ENCODE measurements at places on chromosomes 16 and 17.

- DNase-seq, result no peak
Measured at GRCh38 chr16:85065099-85065498, 37.5 kb downstream of the KIAA0513 start.

DNA sequence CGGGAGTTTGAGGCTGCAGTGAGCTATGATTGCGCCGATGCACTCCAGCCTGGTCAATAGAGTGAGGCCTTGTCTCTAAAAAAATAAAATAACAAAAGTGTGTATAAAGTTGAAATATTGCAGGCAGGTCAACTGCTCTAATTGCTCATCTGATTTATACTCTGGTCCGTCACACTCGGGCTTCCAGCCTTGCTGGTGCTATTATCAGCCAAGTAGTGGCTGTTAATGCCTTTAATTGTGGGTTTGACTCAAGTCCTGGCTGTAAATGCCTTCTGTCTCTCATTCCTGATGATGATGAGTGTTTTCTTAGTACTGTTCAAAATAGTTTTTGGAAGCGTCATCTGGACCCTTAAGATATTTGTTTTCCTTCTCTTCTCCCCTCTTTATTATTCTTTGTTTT lies 18.4 kb downstream of the SYT17 start:
- DNase-seq, result no peak

DNA sequence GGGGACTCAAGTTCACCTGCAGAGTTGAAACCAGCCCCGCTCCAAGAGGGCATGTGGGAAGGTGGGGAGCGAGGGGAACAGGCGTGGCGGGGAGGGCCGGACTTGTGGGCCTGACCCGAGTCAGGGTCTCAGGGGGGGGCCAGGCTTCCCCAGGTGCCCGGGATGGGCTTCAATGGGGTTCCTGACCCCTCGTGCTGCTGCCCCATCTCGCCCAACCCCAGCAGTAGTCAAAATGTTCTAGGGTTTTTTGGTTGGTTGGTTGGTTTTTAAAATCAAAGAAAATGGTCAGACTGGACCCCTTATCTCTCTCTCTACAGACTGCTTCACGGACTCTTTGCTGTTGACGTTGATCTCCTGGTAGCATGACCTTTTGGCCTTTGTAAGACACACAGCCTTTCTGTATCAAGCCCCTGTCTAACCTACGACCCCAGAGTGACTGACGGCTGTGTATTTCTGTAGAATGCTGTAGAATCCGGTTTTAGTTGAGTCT lies 69.5 kb downstream of the AMFR start:
- no peak for DNase-seq

DNA sequence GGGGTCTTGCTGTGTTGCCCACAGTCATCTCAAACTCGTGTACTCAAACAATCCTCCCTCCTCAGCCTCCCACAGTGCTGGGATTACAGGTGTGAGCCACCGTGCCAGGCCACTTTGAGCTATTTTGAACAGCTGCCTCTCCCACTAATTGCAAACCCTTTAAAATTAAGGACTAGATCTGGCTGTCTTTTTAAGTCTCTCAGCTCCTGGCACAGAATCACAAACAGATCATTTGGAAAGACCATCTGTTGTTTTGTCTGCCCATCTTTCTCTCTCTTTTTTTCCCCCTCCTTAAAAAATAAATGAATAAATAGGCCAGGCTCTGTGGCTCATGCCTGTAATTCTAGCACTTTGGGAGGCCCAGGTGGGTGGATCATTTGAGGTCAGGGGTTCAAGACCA lies 10.9 kb upstream of the STAT3 start:
- no peak for DNase-seq

DNA sequence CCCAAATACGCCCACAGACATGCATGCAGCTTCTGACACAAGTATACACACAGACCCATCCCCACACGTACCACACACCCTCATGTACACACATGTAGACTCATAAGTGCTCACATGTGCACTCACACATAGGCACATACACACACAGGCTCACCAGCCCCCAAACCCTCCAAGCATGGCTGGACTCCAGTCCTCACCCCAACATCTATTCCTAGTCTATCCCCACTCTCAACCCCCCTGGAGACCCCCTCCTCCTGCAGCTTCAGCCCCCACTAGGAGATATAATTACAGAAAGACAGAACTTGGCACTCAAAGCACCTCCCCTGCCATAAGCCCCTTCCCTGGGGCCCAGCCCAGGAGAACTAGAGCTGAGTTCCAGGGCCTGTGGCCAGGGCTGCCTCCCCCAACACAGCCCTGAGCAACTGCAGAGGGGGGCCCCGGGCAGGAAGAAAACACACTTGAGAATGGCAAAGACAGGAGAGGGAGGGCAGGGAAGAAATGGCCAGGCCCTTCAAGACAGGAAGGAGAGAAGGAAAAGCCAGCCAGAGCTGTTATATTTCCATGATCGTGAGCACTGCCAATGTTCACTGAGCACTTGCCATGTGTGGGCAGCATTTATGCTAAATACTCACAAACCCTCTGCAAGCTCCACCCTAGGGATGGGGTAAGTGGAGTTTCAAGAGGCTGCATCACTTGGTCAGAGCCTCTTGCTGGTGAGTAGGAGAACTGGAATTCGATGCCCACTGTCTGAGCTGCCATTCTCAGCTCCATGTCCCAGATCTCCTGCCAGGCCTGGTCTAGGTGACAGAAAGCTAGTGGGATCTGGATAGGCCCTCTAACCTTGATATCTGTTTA lies 224.5 kb downstream of the ZNF423 start:
- DNase-seq, result no peak

DNA sequence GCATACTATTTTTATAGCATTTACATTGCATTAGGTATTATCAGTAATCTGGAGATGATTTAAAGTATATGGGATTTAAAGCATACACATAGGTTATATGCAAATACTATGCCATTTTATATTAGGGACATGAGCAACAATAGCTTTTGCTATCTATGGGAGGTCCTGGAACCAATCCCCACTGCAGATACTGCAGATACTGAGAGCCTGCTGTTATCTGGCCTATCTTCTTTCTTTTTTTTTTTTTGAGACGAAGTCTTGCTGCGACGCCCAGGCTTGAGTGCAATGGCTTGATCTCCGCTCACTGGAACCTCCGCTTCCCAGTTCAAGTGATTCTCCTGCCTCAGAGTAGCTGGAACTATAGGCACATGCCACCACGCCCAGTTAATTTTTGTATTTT lies 37.4 kb downstream of the STH start:
- DNase-seq, result no peak

DNA sequence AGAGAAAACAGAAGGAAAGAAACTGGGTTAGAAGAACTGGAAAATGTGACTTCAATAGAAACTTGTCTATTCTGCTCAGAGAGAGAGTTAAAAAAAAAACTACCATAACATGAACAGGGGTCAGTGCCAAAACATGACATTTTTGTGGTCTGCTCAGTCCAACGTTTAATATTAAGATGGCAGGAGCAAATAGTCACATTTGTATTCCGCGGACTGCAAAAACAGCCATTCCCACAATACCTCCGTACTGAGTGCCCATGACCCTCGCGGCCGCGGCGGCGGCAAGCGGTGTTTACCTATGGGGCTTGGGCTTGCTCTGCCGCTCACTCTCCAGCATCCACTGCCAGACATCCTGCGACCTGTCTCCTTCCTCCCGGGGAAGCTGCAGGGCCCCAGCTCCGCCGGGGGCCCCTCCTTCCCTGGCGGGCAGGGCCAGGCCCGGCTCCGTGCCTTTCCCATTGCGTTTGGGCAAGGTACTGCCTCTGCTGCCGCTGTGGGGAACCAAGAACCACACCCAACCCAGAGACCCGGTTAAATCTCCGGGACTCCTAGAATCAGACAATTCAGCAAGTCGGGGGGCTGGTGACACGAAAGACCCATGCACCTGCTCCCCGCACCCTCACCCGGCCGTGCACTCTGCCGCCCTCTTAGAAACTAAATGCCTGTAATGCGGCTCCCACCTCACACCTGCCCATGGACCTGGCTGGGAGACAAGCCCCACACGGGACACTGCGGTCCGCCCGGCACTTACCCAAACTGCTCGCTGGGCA lies 24.7 kb downstream of the AXIN2 start:
- no peak for DNase-seq

GRCh38 chr16:70659546-70659945 lies 13.2 kb downstream of the IL34 start:
- DNase-seq, result no peak

- DNase-seq, result no peak
Measured at GRCh38 chr16:1573301-1573700, 38.6 kb downstream of the IFT140 start.

DNA sequence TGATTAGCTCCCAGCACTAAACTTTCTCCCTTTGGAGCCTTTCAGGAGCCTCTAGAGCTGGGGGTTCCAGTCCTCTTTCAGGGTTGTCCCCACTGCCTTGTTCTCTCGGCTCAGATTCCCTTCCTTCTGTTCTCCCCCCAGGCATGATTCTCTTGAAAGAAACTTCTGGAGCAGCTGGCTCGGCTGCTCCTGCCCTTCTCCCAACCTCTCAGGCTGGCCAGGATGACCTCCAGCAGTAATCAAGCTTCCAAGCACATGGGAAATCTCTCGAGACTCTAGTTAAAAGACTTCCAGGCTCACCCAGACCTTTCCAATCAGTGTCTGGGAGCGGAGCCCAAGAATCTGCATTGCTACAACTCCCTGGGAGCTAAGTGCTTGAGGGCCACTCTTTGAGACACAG lies 3.6 kb downstream of the SDK2 start:
- no peak for DNase-seq

- peak; percentile 83 for DNase-seq
Measured at GRCh38 chr17:66301864-66302741, at the start of gene PRKCA. Gene PRKCA (plus strand): TSS chr17:66302613.

GRCh38 chr16:9658164-9658563 lies 524.1 kb downstream of the GRIN2A start:
- no peak for DNase-seq

GRCh38 chr16:77869997-77870813 lies 81.8 kb downstream of the VAT1L start:
- no peak for DNase-seq

GRCh38 chr17:71726341-71726740 lies 394.5 kb upstream of the SOX9 start:
- no peak for DNase-seq

GRCh38 chr16:1651974-1652312 lies 26.1 kb upstream of the JPT2 start:
- no peak for DNase-seq

DNA sequence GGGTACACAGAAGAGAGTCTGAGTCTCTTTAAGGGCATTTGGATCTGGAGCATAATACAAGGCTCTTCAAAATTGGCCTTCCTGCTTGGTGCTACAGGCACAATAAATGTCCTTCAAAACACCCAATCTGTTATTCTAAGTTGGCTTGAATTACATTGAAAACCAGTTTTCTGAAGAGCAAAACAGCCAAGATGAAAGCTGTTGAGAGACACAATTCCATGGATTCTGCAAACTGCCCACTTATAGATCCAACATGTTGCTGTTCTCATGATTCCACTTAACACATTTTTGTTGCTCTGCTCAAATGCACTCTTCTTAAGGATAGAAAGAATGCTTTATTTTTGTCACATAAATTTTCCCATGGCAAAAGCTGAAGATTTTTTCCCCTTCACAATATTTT lies 525.9 kb upstream of the CDH8 start:
- DNase-seq, result no peak

DNA sequence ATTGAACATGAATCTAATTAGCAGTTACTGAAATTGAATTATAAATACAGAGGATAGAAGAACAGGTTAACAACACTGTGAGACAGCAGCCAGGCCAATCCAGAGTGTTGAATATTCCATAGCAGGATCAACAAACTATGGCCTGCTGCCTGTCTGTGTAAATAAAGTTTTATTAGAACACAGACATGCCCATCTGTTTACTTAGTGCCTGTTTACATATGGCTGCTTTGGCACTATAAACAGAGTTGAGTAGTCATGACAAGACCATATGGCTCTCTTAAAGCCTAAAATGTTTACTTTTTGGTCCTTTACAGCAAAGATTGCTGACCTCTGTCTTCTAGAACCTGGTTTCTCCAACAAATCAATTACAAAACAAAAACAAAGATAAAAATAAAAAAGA lies 115.4 kb upstream of the CDC42EP4 start:
- DNase-seq, result no peak

DNA sequence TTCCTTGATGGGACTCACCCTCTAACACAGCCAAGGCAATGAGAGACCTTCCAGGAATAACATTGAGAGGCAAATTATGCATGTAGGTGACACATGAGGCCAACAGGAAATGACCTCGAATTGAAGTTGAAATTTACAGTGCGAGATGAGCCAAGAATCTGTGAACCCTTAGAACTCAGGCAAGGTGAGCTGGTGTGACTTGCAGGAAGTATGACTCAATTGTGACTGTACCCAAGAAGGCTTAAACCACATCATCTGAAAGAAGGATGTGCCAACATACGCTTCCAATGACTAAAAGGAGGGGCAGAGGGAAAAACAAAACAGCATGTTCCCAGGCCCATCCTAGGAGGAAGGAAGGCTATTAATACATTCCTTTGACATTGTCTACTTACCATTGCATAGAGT lies 44.8 kb downstream of the PITPNC1 start:
- peak; percentile 90 for DNase-seq

- no peak for DNase-seq
Measured at GRCh38 chr16:47787696-47788095, 326.6 kb downstream of the PHKB start.

DNA sequence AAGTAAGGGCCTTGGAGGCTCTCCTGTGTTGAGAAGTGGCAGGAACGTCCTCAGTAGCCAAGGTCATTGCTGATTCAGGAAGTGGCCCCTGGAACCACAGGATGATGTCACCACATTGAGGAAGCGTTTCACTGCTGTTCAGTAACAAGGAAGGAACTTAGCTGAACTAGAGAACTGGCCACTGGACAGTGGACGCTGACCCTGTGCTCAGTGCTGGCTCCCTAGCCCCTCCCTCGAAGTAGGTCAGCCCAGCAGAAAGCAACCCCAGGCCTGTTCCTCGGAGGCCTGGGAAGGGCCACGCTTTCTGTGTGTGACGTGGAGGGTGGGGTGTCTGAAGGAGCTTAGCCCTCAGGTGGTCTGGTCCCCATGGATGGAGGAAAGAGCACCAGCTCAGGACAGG lies 58.3 kb downstream of the B9D1 start:
- peak; percentile 14 for DNase-seq

GRCh38 chr16:52528393-52529065 lies 18.4 kb downstream of the TOX3 start:
- no peak for DNase-seq

GRCh38 chr16:27918755-27919154 lies 144.8 kb downstream of the GSG1L start:
- no peak for DNase-seq

DNA sequence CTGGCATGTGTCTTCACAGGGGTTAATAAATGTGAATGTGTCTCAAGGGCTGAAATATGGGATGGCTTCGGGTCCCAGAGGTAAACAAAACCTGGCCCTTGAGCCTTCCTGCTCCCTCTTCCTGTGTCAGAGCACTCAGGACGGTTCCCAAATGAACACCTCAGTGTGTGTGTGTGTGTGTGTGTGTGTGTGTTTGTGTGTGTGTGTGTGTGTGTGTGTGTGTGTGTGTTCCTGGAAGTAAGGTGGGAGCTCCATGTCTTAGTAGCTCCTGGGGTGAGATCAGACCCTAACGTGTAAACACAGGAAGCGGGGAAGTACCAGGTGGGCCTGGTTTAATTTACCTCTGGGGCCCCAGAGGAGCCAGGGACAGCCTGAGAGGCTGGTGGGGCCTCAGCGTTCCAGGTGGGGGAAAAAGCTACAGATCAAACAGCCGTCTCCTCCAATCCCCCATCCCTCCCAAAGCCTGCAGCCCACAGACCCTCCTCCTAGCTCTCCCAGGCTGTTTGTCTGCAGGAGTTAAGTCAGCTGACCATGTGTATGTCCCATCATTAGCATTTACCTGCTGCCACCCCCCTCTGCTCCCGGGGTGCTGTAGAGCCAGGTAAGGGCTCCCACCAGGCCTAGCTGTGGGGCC lies 6.1 kb downstream of the KIF19 start:
- no peak for DNase-seq

GRCh38 chr16:67934306-67935100 lies 2.1 kb downstream of the PSMB10 start:
- no peak for DNase-seq

All from activated CD4-positive, alpha-beta T cell treated with anti-CD3 and anti-CD28 coated beads, Interleukin-2, Interleukin-6, amounts not matched to agents 100 ng/mL and 50 ng/mL, durations not matched to agents 16 hours and 8 hours (primary cell).